ENCODE measurements at places on chromosomes 5 and 9.

DNA sequence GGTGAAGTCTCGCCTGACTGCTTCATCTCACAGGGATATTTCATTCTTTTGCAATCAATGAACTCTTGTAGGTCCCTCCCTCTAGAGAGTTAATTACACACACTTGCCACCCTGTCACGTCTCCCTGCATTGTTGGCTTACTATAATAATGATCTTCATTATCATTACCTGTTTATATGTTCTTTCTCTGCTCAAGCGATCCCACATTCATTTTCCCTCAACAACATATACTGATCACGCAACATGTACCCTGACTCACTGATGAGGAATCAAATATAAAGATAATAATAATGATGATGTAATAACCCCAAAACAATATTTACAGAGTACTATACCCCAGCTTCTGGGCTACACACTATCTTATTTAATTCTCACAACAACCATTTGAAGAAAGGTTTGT, 88.5 kb downstream of the FEM1C start:
- DNase-seq, result no peak

GRCh38 chr9:115063058-115063845, 54.7 kb downstream of the TNC start:
- no peak for DNase-seq

DNA sequence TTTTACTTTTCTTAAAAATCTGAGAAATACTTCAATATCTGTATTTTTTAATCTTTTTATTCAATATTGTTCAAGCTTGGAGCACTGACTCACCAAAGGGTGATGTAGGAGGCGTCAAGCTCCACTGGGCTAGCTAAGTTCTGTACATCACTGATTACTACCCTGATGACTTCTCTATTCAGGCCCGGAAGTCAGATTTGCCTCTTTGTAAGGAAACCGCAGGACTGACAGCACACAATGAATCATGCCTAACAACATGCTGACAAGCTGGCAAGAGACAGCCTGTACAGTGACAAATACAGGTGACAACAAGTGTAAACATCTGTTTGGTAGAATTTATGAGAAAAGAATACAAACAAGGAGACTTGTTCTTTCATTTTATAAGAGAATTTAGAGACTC, 627.9 kb upstream of the RORB start:
- DNase-seq, result no peak

GRCh38 chr5:88799938-88800535, 82.9 kb downstream of the MEF2C start:
- no peak for DNase-seq

GRCh38 chr9:122096620-122097415, 3.7 kb upstream of the TTLL11 start:
- DNase-seq, result no peak

DNA sequence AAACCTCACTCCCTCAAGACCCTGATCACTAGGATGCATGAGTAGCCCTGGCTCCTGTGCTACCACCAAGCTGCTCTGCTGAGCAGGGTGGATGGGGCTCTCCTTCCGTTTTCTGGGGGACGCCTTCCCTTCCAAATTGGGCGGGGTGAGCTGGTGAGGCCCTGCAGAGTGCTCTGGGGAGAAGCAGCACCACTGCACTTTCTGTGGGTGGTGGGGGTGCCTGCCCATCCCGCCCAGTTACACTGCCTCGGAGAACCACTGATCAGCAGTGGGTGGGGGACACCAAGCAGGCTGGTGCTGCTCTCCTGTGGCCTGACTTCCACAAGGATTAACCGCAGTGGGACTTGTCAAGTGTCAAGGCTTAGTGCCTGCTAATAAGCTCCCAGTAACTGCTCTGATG, 19.0 kb downstream of the GFPT2 start:
- DNase-seq, result no peak

DNA sequence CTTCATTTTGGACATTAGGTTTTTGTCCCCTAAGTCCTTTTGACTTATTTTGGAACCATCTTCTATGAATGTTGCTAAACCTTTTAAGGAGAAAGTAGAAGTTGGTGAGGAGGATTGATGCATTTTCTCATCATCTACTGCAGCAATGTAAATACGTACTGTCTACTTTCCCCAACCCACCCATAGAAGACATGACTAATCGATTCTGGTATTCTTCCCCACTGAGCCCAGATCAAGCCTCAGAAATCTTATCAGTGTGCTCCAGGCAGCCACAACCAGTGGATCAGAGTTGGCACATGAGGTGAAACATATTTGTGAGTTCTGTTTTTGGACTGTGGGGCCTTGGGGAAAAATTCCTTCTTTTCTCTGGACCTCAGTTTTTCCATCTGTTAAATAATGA, 57.7 kb downstream of the FGF18 start:
- no peak for DNase-seq

DNA sequence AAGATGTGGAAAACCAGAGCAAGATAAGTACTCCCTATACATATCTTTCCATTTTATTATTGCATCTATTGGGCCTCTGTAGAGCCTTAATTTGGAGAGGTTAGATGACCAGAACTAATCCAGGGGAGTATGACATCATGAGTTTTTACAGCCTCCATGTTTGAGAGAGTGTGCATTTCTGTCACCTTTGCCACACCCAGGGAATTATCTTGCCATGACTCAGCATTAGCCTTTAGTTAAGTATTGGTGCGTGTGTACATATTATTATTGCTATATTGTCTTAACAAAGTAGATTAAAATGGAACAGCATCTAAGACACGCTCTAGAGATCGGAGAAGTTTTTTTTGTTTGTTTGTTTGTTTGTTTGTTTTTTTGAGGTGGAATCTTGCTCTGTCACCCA, 27.6 kb downstream of the DIMT1 start:
- no peak for DNase-seq

DNA sequence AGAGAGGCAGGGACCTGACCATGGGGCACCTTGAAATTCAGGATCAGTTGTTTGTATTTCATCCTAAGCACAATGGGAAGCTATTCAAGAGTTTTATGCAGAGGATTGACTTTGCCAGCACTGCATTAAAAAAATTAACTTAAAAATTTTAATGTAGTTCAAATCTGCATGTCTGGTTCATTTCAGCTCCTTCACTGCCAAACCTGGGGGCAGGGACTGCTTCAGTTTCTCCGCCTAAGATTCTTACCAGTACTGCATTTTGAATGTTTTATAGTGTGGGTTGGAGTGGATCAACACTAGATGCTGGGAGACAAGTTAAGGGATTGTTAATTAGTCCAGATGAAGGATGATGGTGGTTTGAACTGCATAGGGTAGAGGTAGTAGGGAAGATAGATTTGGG, 15.7 kb upstream of the MSMP start:
- DNase-seq, result no peak

DNA sequence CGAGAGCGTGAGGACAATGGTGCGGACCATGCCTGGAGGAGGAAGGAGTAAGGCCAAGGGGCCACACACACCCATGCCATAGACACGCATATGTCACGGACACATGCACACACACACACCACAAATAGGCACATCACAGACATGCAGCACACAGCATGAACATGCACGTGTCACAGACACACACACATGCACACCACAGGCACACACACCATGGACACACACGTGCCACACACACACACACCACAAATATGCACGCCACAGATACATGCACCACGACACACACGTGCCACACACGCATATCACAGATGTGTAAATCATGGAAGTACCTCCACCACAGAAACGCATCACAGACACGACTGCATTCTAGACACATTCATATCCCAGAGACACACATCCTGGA, 16.7 kb downstream of the TERT start:
- DNase-seq, result no peak

DNA sequence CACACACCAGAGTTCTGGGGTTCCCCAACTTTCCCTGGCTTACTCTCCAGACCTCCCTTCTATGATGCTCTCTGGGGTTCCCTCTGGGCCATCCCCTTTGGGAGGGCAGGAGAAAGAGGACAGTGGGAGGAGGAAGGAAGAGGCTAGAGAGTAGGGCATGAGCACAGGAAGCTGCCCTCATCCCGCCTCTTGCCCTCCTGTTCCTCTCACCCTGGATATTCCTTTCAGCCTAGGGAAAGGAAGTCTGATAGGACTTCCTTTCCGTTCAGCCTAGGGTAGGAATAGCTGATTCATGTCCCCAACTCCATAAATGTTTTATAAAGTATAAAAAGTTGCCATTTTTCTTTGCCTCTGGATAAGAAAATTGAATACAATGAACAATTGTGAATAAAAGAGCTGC, 7.4 kb downstream of the MAP1B start:
- no peak for DNase-seq

GRCh38 chr5:127441799-127442484, 75.5 kb upstream of the PRRC1 start:
- no peak for DNase-seq

DNA sequence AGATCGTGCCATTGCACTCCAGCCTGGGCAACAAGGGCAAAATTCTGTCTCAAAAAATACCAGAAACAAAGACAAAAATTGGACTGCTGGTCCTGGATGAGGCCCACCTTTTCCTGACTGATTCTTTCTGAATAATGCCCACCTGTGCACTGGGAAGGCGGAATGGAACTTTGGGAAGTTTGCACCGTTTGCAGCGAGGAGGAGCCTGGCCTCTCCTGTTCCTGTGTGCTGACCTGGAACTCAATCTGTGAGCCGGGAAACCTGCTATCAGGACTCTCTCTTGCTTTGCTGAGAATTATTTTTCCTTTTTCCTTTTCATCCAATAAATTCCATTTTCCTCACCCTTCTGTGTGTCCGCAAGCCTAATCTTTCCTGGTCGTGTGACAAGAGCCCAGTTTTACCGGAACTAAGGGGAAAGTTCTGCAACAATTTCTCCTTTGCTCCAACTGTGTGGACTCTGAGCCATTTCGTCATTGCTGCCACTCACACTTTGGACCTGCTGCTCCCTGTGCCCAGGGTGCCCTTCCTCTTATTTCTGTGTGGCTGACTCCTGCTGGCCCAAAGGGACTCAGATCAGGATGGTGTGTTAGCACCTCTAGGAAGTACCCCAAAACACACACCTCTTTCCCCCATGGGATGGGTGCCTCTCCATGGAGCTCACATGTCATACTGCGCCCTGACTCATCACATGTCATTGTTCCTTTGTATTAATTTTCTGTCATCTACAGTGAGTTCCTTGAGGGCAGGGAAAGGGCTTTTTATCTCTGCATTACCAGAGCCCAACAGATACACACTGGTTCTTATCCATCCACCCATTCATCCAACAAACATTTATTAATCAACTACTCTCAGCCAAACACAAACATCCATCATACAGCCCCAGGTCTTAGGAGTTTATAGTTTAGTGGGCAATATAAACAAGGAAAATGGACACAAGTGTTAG, 4.7 kb upstream of the GLRX start:
- DNase-seq, result no peak

- no peak for DNase-seq
Measured at GRCh38 chr9:129964901-129965734, 77.9 kb downstream of the FNBP1 start.

DNA sequence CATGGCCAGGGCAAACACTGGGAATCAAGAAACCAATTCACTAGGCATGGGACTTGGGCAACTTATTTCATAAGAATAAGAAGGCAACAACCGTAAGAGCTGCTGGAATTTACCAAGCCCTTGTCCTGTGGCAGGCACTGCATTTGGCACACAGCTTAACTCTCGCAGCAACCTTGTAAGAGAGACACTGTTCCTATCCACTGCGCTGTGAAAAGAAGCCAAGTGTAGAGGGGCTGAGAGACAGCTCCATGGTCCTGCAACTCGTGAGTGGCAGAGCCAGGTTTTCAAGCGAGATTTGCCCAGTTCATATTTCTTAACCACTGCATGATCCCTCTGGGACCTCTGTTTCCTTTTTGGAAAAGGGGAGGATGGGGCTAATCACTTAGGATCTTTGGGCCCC, 129.3 kb upstream of the STC2 start:
- DNase-seq, result no peak

GRCh38 chr9:114076237-114077161, 1.6 kb downstream of the AMBP start:
- no peak for DNase-seq

DNA sequence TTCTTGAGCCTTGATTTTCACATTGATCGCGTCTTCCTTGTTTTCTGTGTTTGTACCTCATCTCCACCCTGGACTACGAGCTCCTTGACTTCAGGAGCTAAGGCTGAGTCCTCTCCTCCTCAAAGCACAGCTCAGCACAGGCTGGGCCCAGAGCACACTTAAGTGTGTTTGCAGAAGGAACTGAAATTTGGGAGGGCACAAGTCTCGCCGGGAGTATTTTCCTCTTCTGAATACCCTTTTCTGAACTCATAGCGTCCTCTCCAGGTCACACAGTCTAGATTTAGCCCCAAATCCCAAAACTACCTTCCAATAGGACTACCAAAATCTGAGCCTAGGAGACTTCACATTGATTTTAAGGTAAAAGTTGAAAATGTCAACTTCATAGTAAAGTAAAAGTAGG, 41.6 kb downstream of the TSTD2 start:
- DNase-seq, result no peak

GRCh38 chr5:1141834-1142233, 30.0 kb upstream of the SLC12A7 start:
- DNase-seq, result no peak

DNA sequence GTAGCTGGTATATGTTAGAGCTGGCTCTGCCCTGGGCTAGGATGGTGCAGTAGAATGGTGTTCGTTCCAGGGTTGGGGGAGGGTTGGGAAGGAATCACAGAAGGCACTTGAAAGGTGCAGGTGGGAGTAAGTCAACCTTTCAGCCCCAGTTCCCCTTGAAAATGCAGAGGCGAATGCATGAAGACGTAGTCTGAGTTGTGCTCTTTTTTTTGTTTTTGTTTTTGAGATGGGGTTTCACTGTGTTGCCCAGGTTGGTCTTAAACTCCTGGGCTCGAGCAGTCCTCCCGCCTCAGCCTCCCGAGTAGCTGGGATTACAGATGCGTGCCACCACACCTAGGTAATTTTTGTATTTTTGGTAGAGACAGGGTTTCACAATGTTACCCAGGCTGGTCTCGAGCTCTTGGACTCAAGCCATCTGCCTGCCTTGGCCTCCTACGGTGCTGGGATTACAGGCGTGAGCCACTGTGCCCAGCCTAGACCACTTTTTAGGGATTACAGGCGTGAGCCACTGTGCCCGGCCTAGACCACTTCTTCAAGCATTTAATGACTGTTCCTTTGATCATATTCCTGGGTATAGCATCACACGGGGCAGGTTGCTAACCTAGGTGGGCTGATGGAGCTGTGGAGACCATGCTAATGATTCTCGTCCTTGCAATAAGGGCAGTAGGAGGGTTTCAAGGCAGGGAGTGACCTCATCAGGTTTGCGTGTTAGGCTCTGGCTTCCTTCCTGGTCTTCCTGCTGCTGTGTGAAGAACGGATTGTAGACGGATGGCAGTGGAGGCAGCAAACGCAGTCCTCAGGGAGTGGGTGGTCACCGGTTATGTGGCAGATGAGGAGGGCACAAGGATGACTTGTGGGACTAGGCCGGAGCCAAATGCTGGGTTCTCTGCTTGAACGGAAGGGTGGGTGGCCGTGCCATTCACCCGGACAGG, 13.7 kb downstream of the EHMT1 start:
- DNase-seq, result peak; percentile 43

DNA sequence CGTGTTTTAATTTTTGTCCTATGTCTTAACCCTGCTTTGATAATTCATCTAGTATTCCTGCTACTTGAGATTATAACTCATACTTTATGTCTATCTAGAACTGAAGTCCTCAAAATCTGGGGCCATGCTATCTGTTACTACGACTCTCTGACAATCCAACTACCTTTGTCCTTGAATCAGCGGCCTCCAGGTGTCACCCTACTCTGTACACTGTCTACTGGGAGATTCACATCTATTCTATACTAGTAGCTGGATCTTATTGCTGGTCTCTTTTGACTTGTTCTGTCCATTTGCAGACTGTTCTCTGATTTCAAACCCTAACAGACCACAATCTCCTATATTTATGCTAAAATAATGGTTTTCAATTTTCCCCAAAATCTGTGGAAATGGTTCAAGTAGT, 225.5 kb upstream of the ELAVL2 start:
- no peak for DNase-seq

- no peak for DNase-seq
Measured at GRCh38 chr5:175689147-175689991, 31.5 kb downstream of the HRH2 start.
